HS-5 (cell line): ENCODE measurements at places on chromosomes 11 and 22.

DNA sequence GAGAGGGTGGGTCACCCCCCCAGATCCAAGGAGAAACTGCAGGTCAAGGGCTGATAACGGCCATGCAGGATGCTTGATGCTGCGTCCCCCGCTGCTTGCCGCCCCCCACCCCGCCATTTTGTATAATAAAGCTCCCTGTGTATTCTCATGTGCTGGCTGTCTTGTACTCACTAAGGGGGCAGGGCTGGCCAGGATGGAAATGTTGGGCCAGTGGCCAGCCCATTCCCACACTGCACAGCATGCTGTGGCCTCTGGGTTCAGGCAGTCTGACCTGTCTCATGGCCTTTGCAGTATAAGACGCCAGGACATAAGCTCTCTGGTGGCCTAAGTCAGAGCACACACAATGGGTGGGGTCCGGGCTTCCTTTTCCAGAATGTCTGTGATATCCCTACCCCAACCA, 421 bp upstream of the PRR33 start:
- no peak for DNase-seq

DNA sequence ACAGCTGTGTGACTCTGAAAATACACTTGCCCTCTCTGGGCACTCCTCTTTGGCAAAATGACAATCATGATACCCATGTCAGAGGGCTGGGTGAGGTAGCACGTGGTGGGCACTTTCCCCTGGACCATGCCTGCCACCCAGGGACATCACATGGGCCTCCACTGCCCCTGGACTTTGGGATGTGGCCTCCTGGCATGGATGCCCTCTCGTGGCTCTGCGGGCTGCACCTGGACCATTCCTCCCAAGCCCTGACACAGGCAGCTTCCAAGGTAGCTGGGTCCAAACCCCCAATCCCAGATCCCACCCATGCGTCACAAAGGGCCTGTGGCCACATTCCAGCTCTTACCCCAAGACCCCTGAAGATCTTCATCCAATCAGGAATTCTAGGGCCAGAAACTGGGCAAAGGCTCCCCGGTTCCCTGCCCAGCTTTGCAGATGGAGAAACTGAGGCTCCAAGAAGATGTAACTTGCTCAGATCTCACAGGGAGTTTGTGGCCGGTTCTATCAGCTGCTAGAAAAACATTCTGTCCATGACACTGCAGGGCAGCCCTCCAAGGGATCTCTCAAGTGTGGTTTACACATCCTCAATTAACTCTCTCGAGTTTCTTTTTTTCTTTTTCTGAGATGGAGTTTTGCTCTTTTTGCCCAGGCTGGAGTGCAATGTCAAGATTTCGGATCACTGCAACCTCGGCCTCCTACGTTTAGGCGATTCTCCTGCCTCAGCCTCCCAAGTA, 35.4 kb upstream of the CYB5R3 start:
- no peak for DNase-seq

DNA sequence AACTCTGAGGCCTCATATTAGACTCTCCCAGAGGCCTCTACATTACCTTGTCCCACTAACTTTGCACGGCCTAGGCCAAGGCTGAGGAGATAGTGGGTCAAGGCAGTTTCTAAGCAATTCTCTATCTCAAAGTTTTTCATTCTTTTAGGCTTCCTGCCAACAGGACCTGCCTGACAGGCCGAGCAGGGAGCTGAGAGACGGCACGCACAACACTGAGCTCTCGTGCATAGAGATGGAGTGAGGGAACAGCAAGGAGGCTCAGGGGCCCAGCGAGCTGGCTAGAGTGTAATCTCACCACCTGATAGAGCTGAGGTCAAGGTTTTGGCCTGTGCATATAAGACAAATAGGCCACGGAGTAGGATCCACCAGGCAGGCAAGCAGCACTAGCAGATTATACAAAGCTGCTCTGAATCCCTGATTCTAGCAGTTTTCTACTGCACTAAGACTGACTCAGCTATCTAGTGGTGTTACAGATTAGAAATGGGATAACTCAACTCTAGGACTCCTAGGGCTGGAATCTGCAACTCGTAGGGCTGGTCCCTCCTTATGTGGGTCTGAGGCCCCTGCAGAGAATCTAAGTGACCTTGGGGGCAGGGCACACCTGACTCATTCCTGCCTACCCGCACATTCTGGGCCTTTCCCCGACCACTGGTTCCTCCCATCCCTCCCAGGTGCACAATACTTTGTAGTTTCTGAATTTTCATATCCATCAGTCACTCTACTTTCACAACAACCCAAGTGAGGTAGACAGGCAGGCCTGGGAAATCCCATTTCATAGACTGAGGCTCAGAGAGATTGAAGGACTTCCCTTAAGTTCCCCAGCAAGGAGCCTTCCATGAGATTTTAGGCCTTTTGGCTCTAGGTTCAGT, 1.7 kb downstream of the CYB5R2 start:
- DNase-seq, result no peak

GRCh38 chr11:34158661-34159060, 53.2 kb downstream of the NAT10 start:
- no peak for DNase-seq

- no peak for DNase-seq
These were observed 50.3 kb upstream of the TCF20 start for GRCh38 chr22:42320443-42321416.

DNA sequence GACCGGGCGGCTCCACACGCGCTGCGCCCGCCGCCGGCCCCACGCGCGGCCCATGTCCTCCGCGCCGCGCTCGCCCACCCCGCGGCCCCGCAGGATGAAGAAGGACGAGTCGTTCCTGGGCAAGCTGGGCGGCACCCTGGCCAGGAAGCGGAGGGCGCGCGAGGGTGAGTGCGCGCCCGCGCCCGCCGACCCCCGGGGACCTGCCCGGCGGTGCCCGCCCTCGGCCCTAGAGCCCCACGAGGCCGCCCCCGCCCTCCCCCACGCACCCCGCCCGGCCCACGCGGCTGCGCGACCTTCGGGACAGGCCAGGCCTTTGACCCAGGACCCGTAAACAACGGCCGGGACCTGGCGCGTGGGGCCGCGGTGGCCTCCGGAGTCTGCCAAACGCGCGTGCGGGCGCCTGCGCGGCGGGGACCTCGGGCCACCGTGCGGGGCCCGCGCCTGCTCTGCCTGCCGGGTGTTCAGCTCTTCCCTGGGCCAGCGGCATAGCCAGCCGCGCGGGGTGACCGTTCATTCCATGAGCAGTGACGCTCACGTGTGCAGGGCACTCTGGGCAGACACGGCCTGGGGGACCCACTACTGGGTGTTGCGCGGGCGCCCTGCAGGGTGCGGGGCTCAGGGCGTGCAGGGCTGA, at the start of gene PARVB:
TSS of gene PARVB (plus strand) at position 15 of the 634 bp plus-strand sequence. CDS start at position 53, 38 bp downstream.
- DNase-seq, result no peak

- DNase-seq, result no peak
These were observed 700 bp upstream of the STX3 start for GRCh38 chr11:59754494-59754858.

DNA sequence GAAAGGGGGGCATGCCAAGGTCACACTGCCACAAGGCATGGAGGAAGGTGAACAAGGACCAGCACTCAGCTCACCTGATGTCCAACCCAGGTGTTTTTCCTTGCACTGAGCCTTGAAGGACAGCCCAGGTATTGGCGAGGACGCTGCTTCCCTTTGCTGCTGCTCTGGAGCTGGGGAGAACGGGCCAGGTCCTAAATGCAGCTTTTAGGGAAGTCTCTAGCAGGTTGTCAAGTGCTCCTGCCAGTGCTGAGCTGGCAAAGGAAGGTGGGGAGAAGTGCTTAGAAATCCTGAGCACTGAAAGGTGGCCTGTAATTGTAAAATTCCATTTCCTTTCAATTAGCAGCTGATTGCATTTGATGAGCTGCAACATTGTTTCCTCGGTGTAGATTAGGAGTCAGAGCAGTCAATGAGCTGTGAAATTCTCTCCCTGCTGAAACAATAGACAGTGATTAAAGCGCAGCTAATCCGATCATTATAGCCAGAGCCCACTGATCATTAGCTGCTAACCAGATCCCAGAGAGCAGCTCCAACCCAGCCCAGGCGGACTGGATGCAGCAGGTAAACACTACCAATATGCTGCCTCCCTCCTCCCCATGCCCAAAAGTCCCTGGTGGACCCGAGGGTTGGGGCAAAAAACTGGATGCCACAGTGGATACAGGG, 507.6 kb downstream of the INSC start:
- DNase-seq, result no peak

DNA sequence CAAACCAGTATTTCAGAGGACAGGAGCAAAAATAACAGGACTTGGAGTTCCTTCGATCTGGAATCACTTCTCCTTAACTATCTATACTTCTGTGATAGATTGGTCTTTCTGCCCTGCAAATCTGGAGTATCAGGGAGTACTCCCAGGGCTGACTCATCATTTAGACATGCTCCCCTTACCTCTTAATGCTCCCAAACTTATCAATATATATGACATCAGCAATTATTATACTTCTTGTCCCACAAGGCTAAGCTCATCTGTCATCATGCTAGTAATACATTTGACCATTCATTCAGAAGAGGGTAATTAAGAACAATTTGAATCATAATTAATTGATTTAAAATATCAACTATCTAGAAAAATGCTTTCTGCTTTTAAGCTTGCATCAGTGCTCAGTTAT, 163.8 kb downstream of the SWAP70 start:
- DNase-seq, result no peak

DNA sequence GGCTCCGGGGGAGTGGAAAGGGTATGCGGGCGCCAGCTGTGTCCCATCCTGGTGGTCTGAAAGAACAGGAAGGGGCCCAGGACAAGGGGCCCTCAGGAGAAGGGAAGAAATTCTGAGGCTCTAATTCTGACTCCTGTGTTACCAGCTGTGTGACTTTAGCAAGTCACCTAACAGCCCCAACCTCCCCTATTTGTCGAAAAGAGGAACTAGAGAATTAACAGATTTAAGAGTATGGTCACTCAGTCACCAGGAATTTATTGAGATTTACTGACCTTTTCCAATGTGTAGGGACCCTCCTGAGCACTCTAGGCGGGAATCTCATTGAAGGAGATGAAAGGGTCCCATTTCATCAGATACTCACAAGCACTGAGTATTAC, 14.6 kb downstream of the RPS6KA4 start:
- no peak for DNase-seq

DNA sequence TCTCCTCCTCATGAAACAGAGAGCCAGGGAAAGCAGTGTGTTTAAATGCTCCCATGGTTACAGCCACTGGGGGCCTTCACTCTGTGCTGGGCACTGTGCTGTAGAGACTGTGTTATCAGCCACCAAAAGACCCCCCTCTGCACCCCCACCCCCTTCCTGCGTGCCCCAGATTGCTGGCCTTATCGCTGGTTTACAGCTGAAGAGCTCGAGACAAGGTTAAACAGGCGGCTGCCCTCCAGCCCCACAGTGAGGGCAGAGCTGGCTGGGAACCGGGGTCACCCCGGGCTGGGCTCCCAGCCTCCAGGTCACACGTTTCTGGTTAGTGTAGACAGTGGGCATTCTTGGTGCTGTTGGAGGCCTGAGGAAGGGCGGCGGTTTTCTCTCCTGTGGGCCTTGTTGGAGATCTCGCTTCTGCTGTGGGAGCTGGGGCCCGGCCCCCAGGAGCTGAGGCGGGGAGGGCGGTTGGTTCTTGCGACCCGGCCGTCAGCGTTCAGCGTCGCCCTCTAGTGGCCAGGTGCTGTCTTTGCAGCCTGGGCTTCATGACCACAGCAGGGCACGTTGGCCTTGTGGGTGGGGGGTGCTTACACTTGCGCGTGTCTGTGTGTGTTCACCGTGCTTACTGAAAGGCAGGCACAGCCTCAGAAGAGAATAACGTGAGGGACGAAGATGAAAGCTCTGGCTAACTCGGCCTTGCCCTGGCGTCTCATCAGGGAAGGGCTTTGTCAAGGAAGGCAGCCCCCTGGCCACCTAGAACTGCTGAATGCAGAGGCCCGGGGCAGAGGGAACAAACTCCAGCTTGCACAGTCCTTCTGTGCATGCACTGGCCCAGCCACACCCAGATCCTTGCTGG, 40.8 kb downstream of the TBC1D22A start:
- no peak for DNase-seq

DNA sequence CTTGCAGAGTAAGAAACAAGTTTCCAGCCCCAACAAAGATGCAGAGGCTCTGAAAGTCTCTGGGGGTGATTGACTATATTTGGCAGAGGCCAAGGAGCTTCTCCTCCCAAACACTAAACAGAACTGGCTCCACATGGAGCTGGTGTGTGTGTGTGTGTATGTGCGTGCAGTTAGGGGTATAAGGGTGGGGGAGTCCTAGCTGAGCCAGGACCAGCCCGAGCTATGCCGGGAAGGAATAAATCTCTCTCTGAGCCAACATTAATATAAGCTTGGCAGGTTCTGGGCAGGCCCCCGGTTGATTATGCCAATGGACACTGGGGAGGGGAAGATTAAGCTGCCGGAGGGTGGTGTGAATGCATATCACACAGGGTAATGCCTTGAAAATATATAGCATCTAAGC, 324.2 kb downstream of the MIAT start:
- DNase-seq, result no peak

- peak; percentile 35 for DNase-seq
These were observed 115.7 kb upstream of the C11orf87 start for GRCh38 chr11:109306322-109306721.

GRCh38 chr11:13745165-13745564, 76.7 kb downstream of the FAR1 start:
- no peak for DNase-seq

DNA sequence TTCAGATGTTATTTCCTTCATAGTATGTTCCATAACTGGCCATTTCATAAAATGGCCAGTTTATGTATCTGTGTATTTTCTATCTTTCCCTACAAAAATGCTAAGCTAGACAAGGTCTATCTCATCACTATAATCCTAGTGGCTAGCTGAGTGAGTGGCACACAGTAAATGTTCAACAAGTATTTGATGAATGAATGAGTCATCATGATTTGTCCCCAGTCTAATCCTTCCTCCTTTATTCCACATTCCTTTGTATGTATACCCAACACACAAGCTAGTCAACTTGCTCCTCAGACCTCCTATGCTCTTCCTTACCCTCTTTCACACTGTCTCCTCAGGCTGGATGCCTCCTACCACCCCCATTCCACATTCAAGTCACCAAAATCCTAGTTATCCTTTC, 12.5 kb downstream of the APLNR start:
- no peak for DNase-seq
